Left renal cortex interstitium (tissue), 4 donors: ENCODE measurements at places on chromosomes 6 and 20. TPM values are rescaled to one million over a fixed set of nuclear protein-coding genes. Genes with fewer than 3 reads are reported as not detected.

GRCh38 chr20:20741087-20742045, 28.9 kb upstream of the RALGAPA2 start:
- no peak for DNase-seq

The TAF11 gene
- 52.4 TPM for polyA plus RNA-seq

DNA sequence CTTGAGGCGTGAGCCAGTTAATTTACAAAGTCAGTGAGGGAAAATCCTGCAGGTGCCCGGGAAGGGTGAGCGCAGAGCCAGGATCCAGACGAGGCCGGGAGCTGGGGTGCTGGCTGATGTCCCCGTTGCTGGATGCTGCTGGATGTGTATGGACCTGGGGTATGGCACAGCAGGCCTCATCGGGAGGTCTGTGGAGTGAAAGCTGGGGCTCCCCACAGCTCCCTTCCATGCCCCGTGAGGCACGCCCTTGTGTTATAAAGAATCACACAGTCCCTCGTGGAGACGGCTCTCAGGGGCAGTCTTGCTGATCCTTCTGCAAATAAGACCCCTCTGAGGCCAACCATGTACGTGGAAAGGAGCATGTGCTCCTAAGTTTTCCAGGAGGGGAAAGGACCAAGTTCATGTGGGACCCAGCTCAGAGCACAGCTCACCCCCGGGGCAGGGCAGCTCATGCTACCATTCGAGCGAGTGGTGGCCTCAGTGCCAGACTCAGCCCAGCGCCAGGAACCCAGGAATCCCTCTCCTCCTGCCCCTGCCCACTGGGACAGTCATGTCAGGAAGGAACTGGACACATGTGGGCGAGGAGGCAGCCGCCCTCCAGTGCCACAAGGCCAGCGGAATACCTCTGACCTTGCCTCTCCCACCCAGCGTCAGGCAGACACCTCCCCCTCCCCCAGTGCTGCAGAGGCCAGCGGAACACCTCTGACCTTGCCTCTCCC, 97.5 kb downstream of the CDH4 start:
- DNase-seq, result no peak

- DNase-seq, result no peak
These were observed at the start of gene FGD2 for GRCh38 chr6:37005061-37005810. Gene FGD2, plus strand, starts transcription at chr6:37005655. Its CDS starts 163 bp downstream, at chr6:37005818.

DNA sequence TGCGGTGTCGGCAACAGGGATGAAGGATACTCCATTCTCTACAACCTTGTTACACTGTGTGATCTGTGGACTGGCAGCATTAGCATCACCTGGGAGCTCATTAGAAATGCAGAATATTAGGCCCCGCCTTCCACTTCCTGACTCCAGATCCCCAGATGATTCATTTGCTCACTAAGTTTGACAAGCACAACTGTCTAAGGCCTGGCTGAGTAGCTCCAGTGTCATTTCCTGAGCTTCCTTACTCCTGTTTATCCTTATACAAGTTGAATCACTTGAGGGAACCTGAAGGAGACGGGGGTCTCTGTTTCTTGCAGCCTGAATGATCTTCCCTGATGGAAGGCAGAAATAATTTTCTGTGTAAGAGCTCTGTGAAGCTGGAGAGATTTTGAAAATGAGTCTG, 32.7 kb upstream of the PROKR2 start:
- no peak for DNase-seq

DNA sequence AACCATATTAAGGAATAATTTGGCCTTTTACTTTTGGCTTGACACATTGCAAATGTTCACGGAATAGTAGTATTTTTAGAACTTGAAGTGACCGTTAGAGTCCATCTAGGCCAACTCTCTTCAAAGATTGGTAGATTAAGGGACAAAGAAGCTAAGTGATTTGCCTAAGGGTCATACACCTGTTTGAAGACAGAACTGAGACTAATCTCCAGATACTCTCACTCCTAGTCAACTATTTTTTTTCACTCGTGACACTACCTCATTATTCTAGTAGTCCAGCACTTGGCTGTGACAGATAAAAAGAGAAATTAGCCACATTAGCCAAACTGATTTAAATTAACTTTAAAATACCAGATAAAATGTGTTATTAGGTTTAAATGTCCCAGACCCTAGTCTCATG, 10.6 kb downstream of the ACSS2 start:
- no peak for DNase-seq

- DNase-seq, result no peak
These were observed 187.2 kb downstream of the FOXC1 start for GRCh38 chr6:1796706-1797529.

DNA sequence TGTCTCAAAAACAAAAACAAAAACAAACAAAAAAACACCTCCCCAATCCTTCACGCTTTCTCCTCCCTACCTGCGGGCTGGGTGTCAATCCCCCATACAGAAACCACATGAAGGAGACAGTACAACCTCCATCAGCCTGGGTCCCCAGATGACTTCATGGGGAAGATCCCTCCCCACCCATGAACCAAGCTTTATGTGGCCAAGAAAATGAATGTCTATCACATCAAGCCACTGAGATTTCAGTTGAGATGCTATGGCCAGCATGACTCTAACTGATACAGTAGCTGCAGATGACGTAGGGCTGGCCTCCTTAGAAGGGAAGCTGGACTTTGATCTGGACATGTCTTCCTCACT, 21.2 kb upstream of the BNIP5 start:
- no peak for DNase-seq

The DEF6 gene
- 3.2 TPM for polyA plus RNA-seq

The C6orf15 gene
- polyA plus RNA-seq, result not detected

GRCh38 chr20:47758517-47759450, 26.5 kb downstream of the SULF2 start:
- no peak for DNase-seq

- DNase-seq, result no peak
These were observed 481.4 kb upstream of the BTBD3 start for GRCh38 chr20:11436113-11436905.

DNA sequence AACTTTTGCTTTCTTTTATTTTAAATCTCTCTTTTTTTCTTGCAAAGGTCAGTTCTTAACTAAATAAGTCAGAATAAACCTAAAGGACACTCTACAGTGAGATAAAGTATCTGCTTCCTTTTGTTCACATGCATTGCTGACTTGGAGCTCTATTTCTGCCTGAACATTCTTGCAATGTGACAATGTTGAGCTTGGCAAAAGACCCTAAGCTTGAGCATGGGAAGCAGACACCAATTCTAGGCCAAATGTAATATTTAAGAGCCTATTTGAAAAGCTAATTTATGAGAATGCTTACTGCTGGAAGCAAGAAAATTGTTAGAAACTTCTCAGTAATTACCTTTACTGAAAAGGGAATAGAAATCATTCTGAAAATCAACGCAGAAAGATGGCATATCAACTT, 556.2 kb downstream of the CBLN4 start:
- DNase-seq, result no peak

DNA sequence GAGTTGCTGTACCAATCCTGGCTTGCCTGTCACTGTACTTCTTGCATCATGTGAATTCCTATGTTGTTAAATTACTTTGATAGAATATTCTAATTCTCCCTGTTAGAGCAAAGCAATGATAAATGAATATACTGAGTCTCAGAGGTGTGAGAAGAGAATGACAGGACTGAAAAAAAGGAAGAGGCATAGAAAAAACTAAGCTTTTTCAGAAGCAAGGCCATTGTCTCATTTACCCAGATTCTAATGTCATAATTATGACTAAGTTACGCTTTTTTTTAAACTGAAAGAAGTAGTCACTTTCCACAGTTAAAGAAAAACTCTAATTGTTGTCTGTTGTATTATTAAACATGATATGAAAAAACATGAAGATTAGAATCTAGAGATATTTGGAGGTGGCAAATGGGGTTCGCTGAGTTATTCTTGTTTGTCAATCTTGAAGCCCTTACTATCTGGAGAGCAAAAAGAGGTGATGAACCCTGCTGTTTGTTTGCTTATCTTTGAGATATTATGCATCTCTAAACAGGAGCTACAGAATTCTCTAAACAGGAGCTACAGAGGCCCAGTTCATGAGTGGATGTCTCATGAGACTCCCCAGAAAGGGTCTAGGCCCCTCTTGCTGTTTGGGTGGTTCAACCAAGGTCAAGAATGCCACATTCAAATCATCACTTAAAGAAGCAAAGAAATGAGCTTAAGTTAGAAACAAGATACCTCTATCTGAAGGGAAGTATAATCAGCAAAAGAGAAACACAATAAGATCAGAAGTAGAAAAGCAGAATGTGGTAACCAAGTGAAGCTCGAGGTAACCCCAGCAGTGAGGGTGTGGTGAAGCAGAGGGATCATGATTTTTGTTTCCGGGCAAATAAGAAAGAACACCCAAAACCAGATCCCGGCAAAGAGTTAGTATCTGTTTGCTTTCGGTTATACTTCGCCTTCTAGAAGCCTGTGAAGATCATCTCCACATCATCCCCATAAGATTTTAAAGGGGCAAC, 33.3 kb upstream of the THEMIS start:
- no peak for DNase-seq

The RAB32 gene
- 32.2 TPM for polyA plus RNA-seq

GRCh38 chr6:87183687-87184086, 28.3 kb downstream of the ZNF292 start:
- DNase-seq, result no peak

The EYA4 gene
- polyA plus RNA-seq, result 14.0 TPM

DNA sequence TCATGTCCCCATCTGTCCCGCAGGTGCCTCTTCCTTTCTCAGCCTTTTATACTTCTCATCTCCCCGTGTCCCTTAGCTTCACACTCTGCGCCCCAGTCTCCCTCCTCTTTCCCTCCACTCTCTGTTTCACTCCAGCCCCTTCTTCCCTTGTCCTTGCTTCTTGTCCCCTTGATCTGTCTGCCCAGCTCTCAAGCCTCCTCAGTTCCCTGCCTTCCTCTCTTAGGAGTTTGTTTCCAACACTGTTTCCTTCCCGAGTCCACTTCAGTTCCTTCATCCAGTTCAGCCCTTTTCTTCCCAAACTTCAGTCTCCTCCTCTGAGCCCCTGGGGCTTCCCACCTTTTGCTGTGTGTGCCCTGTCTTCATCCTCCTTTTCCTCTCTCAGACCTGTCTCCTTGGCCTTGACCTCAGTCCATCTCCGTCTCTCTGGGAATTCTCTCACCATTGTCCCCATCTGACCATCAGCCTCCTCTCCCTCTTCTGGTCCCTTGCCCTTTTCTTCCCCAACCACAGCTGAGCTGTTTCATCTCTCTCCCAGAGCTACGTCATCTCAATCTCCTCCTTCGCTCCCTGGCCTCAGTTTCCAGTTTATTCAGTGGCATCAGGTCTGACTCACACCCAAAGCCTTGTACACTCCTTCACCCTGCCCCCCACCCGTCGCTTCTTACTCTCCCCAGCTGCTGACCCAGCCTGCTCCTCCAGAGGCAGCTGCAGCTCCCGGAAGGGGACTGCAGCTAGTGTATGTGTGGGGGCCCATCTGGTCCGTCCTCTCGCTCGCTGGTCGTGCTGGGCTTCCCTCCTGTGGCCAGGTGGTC, 2.7 kb upstream of the DDR1 start:
- DNase-seq, result no peak

The DNAH8 gene
- 0.57 TPM for polyA plus RNA-seq

DNA sequence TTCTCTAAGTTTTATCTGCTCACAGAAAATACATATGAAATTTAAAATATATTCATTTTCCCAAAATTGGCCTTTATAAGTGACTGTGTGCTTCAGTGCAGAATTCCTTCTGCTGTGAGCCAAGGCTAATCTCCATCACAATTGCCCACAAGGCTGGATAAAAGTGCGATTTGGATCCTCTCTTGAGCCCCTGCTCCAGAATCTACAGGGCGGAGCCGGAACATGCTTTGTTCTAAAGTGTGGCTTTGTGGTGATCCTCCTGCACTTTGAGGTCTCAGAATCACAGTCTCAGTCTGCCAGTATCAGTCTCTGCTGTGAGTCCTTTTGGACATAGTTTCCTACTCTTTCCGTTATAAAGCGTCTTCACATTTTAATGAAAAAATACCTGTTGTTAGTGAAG, 28.9 kb downstream of the SMOC2 start:
- no peak for DNase-seq

GRCh38 chr6:19410481-19410880, 426.7 kb upstream of the ID4 start:
- no peak for DNase-seq

DNA sequence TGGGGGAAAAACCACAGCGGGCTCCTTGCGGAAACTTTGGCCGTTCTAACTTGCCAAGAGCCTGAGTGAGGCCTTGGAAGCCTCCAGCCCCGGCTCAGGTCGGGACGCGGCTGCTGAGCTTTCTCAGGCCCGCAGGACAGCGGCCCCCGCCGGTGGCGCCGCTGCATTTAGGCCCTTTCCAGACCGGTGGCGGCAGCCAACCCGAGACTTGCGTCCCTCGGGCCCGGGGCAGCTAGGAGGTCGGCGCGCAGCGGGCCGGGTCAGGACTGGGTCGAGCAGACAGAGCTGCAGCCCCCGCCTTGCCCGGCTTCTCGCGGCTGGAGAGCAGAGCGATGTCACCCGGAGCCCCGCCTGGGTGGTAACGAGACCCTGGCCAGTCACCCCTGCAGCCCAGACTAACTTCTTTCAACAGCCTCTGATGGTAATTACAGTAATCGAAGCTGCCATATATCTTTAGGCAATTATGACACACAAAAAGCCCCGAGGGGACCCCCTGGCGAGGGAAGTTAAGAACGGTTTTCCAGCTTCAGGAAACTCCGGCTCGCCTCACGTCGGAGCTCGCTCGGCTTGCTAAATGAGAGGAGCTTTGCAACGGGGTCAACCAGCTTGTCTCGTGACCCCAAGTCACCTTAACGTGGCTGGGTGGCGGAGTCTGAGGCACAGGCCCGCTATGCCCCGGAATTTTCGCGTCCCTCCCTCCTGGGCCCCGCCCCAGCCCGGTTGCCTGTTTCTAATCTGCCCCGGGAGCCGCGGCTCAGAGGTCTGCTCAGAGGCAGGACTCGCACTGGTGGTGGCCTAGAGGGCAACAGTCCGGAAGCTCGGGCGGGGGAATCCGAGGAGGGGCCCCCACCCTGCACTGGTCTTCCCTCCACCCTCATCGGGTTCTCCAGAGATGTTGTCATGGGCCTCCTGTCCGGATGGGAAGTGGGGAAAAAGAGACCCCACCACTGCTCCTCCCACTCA, 3.0 kb downstream of the NR2E1 start:
- no peak for DNase-seq

- no peak for DNase-seq
These were observed 216.9 kb downstream of the DOK5 start for GRCh38 chr20:54692168-54692887.

- no peak for DNase-seq
These were observed 81.5 kb downstream of the RTN4IP1 start for GRCh38 chr6:106547601-106548453.

The LZTS3 gene
- polyA plus RNA-seq, result 16.5 TPM
